ENCODE measurements at places on chromosomes 5 and 9.

GRCh38 chr9:18238752-18239447 is 235.1 kb upstream of the ADAMTSL1 start:
- no peak for DNase-seq

- no peak for DNase-seq
Measured at GRCh38 chr9:29282121-29282520, 1708.8 kb upstream of the C9orf72 start.

DNA sequence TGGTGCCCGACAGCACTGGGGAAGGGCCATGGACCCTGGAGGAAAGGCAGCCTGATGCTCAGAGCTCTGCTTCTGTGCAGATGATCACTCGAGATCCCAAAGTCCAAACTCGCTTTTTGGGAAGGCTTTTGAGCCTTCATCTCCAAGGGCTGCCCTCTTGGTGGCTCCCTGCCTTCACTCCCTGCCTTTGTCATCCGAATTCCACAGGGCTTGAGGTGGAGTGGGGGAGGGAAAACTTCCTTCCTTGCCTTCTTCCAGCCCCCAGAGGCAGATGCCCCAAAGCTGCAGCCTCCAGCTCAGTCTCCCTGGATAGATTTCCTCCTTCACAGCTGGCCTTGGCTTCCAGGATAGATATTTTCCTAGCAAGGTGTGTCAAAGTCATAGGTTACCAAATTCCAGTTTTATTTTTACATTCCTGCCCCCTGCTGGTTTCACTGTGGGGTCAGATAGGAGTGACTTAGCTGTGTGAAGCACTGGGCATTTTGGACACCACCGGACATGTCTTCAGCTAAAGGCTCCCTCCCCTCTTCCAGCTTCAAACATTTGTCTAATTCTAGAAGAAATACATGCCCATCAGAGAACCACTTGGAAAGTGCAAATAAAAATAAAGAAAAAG is 268.2 kb downstream of the HSPA4 start:
- DNase-seq = no peak

DNA sequence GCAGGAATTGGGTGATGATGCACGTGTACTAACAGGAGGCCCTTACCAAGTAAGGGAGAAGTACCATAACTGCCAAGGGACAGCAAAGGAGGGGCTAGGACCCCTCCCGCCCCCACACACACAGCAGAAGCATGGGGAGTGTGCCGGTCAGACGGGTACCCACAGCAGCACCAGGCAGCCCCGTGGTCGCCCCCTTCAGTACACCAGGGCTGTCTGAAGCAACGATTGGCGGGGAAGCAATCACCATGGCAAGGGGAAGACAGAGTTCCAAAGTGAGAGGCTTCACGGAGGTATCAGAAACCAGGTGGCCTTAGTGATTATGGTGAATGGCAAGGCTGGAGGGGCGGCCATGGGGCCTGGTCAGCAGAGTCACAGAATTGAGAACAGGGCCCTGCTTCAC is 72.2 kb downstream of the CAMSAP1 start:
- DNase-seq = no peak

DNA sequence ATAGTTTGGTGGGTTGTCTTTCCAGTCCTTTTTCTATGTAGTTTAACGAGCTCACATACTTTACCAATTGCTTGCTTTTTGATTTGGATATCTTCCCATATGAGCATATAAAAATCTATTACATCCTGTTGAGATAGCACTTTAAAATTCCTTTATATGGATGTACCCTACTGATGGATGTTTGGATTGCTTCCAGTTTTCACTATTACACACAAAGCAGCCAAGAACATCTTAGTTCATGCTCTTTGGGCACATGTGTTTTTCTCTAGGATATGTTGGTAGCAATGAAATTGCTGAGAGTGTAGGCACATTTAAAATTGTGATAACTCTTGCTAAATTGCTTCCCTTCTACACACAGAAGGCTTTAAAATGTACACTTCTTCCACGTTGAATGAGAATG is 56.1 kb upstream of the NTRK2 start:
- DNase-seq = no peak

DNA sequence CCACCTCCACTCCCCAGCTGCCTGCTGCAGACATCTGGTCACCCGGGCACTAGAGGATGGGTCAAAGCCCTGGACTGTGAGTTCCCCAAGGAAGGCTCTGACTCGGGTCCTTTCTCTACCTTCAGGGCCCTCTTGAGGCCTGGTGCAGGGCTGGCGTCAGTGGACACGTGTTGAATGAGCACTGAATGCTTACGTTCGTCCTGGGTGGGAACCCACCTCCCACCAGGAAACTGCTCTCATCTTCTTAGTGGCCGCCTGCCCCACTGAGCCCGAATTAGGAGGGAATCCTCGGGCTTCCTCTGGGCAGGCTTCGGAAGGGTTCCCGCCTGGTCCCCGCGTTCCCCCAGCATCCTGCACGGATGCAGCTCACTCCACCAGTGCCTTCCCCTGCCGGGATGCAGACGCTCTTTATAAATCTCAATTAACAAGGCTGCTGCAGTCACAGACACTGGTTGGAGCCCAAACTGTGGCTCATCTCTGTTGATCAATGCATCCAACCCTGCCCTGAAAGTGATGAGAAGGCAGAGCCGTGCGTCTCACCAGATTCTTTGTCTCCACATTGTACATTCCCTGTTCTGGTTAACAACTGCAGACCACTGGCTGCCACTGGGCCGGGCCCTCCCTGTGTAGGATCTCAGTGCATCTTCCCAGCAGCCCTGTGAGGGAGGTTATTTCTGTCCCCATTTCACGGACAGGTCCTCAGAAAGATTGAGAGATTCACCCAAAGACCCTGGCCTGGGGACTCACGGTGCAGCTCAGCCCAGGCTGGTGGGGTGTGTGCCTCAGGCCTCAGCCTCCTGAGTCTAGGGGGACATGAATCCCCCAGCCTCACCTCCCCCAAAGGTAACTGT is 168.8 kb downstream of the GAPVD1 start:
- DNase-seq = no peak

GRCh38 chr9:121651295-121652020 is at the start of gene DAB2IP:
TSS of gene DAB2IP (plus strand) at chr9:121651634. CDS start at chr9:121651776, 142 bp downstream.
- peak; percentile 59 for DNase-seq

DNA sequence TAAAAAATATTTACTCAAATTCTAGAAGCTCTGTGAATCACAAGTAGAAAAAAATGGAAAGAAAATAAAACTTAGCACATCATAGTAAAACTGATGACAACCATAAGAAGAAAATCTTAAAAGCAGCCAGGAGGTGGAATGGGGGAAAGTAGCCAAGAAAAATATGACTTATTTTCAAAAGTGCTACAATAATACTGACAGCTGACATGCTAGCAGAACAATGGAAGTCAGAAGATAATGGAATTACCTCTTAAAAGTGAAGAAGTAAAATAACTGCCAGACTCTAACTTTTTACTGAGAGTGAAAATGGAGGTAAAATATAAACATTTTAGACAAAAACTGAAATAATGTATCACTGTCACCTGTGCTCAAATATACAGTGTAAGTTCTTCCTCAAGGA is 532.2 kb upstream of the SGCD start:
- no peak for DNase-seq

DNA sequence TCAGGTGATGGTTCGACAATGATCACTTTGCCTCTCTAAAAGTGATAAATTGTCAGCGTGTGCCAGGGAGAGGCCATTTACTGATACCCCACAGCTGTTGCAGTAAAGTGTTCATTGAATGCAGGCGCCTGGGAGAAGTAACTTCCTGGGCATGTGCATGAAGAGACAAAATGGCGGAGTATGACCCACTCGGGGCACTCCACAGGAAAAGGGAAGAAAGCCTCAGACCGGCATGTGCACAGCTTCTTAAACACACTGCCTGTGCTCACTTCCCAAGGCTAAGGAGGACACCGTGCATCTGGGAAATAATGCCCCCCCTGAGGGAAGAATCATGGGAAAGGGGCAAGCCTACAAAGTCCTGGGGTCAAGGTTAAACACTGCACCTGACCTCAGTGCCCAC is 329.5 kb downstream of the ICE1 start:
- DNase-seq = no peak

DNA sequence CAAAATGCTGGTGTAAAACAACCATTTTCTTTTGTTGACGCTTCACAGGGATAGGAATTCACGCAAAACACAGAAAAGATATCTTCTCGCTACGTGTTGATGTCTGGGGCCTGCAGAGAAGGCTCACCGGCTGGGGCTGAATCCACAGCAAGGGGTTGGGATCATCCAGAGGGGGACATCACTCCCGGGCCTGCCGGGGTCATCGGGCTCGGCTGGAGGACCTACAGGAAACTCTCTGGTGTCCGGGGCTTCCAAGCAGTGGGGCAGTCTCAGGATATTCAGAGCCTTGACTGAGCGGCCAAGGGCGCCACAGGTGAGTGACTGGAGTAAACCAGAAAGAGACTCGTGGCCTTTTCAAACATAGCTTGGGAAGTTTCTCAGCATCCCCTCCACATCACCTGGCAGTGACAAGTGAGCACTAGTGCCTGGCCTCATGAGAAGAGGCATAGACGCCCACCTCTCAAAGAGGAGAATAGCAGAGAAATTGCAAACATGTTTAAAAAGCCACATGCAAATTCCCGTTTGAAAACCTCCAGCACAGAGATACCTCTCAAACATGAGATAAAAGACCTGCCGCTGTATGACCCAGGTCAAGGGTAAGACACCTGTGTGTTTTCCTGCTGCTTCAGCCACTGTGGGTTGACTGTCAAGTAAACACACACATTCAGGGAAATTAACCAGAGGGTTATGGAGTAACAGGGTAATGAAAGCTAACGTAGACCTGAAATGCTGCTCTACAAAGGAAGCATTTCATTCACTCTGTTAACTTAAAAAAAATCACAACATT is 50.8 kb upstream of the SIMC1 start:
- no peak for DNase-seq

GRCh38 chr9:116654059-116654355 is 33.1 kb upstream of the TRIM32 start:
- DNase-seq = no peak

GRCh38 chr5:11452852-11453251 is 451.4 kb downstream of the CTNND2 start:
- DNase-seq = no peak

DNA sequence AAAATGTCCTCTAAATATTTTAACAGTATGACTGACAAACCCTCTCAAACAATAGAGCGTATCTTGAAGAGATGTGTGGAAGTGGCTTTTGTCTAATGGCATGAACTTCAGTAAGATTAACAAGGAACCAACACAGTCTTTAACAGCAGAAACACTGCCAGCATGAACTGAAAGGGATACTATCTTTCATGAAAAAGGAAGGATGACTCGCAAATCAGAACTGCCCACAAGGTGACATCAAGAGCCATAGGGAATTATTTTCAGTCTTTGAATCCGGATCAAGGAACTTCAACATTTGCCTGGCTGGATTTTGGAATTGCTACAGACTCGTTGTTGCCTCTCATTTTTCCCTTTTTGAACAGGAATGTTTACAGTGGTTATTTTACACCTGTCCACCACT is 5.1 kb upstream of the HEXB start:
- no peak for DNase-seq

GRCh38 chr9:25003686-25004085 is 458.0 kb upstream of the IZUMO3 start:
- no peak for DNase-seq

GRCh38 chr9:107540164-107540561 is 50.6 kb upstream of the KLF4 start:
- DNase-seq = no peak

All from liver (tissue), 10 donors.